ENCODE measurements at places on chromosomes 6 and 20.

GRCh38 chr20:1700990-1701389 lies 43.4 kb upstream of the SIRPG start:
- DNase-seq = peak; percentile 5

DNA sequence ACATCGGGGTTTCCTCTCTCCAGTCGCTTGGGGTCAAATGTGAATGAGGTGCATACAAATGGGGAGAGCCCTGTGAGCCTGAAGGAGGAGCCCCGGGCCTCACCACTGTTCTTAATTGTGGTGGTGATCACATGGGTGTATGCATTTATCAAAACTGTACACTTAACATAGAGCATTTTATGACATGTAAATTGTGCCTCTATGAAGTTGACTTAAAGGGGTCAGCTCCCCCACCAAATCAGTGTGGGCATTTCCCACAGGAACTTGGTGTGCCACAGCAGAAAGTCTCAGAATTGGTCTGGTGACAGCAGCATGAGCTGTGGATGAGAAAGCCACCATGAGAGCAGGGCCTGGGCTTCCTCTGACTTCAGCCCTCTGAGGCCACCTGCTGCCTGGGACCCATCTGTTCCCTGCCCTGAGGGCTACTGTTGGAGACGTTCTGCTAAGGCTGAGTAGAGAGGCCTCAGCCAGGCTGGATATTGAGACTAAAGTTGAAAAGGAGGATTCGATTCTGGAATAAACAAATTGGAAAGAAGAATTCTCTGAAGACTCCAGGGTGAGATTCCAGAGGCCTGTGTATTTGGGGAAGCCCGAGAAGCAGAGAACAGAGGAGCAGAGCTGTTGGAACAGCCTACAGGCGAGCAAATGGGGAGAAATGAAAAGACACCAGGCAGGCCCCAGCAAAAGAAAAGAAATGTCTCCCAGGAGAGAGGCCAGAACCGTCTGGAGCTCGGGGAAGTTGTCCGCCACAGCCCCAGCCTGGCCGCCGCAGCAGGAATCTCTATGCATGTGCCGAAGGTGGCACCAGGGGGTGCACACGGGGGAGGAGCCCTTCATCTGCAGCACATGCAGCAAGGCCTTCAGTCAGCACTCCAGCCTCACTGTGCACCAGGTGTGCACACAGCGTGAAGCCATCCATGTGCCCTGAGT lies 37.6 kb upstream of the XRN2 start:
- peak; percentile 7 for DNase-seq

DNA sequence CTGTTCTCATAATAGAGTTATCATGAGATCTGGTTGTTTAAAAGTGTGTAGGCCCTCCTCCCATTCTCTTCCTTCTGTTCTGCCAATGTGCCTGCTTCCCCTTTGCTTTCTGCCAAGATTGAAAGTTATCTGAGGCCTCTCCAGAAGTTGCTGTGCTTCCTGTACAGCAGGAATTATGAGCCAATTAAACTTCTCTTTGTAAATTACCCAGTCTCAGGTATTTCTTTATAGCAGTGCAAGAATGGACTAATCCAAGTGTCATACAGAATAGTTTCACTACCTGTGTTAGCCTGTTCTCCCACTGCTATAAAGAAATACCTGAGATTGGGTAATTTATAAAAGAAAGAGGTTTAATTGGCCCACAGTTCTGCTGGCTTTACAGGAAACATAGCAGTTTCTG lies 100.0 kb downstream of the CD24 start:
- no peak for DNase-seq

DNA sequence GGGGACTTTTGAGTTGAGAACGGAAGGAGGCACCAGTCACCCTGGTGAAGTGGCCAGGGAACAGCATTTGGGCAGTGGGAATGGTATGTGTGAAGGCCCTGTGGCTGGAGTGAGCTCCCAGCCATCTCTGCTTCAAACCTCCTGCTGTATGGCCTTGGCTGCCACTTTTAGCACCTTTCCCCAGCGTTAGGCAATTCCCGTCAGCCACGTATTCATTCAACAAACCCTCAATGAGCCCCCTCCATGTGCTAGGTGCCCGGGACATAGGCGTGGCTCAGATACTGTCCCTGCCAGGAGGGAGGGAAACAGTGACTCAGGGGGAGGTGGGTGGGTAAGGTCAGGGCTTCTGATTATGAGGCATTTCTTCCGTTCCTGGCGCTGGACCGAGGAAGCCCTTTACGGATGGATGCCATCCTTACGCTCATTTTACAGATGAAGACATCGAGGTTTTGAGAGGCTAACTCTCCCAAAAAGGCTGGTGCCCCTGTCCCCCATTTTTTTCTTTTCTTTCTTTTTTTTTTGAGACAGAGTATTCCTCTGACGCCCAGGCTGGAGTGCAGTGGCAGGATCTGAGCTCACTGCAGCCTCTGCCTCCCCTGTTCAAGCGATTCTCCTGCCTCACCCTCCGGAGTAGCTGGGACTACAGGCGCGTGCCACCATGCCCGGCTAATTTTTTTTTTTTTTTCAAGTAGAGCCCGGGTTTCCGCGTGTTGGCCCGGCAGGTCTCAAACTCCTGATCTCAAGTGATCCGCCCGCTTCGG lies 37.5 kb downstream of the SRC start:
- no peak for DNase-seq

- DNase-seq = no peak
Measured at GRCh38 chr6:54865091-54865631, 18.6 kb downstream of the FAM83B start.

- no peak for DNase-seq
Measured at GRCh38 chr20:64119301-64119680, 11.9 kb upstream of the NPBWR2 start.

DNA sequence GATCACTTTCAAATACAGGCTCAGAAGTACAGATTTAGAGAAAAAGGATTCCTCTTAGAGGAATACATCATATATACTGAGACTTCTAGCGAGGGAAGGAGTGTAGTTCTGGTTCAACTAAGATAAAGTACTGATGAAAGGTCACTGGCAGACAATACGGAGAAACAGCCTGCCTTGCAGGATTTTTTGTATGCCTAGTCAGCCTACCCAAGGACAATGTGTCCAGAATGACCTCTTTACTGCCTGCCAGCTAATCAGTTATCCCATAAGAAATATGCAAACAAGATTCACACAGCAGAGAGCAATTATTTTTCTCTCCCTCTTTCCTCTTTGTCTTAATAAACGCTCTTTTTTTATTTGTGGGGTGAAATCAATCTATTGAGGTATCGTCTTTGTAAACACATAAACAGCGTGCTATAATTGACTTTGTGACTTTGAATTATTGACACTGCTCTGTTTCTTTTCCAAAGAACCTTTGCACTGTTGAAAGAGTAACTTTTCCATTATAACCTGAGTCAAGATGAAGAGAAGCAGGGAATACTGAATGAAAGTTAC lies 1.4 kb upstream of the TSPYL4 start:
- no peak for DNase-seq

DNA sequence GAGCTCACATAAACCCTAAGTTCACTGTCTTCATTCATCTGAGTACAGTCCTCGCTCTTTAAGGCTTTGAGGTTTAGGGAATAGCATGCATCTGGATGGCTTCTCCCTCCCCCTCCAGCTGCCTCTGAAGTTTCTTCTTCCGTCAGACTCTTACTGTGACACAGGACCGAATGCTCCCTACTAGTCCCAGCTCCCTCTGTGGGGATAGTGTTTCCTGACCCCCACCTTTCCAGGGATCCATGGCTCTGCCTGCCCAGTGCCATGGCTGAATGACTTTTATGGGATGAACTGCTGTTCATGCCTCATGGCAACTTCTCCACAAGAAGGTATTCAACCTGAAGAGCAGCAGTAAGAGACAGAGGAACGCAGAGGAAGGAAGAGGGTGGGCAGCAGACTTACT lies 79.8 kb upstream of the EMILIN3 start:
- no peak for DNase-seq

GRCh38 chr20:45153752-45154151 lies 20.9 kb upstream of the PI3 start:
- no peak for DNase-seq

- no peak for DNase-seq
Measured at GRCh38 chr6:53090576-53090975, 25.4 kb downstream of the FBXO9 start.

DNA sequence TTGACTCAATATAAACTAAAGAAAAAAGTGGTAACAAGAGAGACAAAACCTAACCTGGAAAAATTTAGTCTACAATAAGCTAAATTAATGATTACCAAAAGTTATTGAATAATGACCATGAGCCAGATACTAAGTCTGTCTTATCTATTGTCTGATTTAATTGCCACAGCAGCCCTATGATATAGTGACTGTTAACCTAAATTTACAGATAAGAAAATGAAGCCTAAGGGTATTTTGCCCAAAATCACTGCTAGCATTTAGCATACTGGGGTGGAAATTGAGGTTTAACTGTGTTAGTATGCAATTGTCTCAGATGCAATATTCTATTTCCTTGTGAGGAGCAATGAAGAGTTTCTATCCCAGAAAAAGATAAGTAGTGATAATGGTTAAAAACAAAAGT lies 361.0 kb upstream of the EYS start:
- DNase-seq = no peak

DNA sequence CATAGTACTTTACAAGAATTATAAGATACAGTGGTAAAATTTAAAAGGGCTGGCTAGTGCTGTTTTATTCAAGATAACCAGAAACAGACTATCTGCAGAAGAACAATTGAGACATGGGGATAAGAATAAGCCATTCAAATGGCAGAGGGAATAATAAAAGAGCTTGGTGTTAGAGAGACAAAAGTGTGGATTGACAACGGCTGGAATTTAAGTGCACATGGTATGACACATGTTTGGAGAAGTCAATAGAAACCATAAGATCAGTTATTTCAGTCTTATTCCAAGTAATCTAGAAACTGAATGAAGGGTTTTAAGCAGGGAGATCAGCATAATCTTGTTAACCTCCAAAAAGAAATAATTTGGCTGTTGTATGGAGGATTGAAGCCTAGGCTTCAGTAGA lies 1205.5 kb upstream of the CITED2 start:
- DNase-seq = no peak

- no peak for DNase-seq
Measured at GRCh38 chr6:38638941-38639497, 710 bp downstream of the BTBD9 start.

DNA sequence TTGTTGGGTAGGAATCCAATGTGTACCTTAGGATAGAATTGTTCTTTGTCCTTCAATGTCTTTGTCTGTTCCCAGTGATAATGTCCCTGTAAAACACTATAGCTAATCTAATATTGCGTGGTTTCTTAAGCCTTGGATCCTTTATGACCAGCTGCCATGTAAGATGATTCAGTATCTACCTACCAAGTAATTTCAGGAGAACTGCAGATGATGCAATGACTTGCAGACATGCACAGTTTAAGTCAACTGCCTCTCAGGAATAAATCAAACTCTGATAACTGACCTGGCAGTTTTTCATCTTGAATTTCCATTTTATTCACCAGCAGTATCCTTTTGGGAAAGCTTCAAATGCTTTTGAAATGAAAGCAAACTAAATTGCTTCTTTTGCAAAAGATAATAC lies 157.8 kb downstream of the TPBG start:
- no peak for DNase-seq

DNA sequence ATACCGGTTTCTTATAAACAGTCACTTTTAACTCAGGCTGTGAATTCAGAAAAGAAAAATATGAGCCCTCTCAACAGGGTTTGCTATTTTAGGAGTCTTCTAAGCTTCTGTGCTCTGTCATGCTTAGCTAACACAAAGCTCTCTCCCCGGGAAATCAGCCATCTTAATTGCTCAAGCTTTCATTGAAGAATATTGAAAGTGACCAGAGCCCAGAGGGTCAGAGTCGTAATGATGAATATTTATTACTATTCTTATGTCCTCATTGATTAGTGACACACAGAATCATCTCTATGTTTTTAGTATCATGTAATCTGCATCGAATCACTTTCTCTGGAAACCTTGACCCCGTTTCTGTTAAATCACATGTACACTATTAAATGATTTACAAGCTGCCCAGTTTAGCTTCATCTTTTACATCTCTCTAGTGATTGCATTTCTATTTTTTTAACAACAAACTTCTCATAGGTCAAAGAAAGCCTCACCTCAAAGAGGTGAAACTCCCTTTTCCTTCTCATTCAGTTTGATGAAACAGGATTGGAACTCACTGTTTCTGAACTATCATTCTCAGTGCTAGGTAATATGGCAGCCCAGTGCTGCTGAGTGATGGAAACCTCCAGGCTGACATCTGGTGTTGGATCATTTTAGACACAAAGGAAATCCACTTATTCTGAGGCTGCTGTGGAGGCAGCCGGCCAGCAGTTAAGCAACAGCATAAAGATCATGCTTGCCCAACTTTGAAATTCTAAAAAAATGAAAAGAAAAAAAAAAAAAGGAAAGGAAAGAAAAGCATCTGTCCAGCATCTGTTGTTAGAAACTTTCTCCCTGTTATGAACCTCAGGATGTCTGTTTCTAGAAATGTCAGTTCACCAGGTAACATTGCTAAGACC lies 96.3 kb downstream of the RFPL4B start:
- no peak for DNase-seq

GRCh38 chr6:138222901-138223546 lies 4.7 kb upstream of the PBOV1 start:
- no peak for DNase-seq

DNA sequence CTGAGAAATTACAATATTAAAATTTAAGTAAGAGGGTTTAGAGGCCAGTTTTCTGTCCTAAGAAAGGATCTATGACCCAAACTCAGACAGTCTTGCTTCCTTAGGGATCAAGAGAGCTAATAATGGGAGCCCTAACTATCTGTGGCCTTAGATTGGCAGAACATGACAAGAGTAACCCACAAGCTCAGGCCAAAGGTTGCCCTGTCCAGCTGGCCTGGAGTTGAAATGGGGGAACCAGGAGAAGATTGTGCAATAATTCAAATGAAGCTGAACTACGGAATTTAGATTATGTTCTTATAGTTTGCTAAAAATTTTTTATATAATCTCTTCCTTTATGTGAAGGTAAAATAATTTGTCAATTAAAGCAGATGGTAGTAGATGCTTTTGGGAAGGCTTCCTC lies 26.4 kb downstream of the LAMA4 start:
- no peak for DNase-seq

DNA sequence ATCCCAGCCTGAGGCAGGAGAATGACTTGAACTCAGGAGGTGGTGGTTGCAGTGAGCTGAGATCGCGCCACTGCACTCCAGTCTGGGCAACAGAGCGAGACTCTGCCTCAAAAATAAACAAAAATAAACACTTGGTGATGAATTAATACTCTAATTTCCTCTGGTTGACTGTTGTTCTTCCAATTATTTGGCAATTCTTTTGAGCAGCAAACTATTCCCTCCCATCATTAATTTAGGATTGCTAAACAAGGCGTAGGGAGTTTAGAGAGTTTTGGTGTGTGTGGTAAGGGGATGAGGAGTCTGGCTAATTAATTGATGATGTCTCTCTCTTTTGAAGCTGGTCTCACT lies 2.7 kb upstream of the ID1 start:
- no peak for DNase-seq

GRCh38 chr6:111713236-111713635 lies 107.6 kb upstream of the TRAF3IP2 start:
- no peak for DNase-seq

DNA sequence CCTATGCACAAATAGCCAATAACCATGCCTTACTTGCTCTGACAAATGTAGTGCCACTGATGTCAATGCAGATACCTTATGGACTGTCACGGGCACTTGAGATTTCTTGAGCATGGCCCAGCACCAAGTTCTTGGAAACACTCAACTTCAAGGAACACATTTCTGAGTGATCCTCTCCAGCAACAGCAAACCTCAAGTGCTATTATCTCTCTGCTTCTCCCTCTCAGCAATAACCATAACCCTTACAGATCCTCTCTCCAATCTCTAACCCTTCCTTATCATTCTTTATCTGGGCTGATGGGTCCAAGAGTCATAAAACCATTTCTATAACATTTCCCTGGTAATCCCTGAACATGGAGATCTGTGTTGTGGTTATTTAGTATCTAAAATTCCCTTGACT lies 266.9 kb upstream of the STXBP5 start:
- DNase-seq = no peak
